ENCODE measurements at places on chromosomes 3 and 15.
A peak's percentile ranks its signal among the peaks of the same experiment; 100 is the strongest.

GRCh38 chr15:80475572-80475971, 71.4 kb downstream of the ARNT2 start:
- no peak for DNase-seq

DNA sequence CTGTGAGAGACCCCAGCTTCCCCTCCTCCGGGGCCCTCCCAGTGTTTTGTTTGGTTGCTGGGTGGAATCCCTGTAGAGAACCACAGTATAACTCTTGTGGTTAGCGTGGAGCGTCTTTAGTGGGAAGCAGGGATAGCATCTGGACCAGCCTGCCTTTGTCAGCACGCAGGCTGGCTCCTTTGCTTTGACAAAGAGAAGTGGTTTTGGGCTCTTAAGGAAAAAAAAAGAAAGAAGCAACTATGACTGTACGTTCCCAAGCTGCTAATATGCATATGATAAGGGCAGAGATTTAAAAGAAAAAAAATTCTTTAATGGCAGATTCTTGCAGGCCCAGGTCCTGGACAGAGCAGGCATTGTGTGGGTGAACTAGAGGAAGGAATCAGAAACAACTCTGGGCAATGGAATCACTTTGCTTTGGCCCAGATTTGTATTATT, 340.8 kb upstream of the CTDSPL start:
- peak; percentile 42 for DNase-seq

DNA sequence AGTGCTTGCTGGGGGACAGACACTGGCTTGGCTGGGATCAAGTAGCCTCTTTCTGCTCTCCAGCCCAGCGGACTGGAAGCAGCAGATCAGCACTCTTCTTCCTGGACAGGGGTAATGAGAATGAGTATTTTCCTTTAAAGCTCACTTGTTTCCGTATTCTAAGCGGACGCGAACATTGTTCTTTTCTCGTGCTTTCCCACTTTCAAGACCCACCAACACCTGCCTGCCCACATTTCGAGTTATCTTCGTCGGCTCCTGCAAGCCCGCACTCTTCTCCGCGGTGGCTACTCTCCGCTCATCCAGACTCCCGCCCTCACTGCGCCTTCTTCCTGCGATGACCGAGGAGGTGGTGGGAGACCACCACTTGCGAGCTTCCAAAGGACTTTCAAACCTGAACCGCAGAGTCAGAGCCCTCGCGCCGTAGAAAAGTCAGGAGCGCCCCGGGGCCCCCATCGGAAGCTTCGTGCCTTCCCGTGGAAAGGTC, 1.6 kb upstream of the PPM1L start:
- peak; percentile 27 for DNase-seq

DNA sequence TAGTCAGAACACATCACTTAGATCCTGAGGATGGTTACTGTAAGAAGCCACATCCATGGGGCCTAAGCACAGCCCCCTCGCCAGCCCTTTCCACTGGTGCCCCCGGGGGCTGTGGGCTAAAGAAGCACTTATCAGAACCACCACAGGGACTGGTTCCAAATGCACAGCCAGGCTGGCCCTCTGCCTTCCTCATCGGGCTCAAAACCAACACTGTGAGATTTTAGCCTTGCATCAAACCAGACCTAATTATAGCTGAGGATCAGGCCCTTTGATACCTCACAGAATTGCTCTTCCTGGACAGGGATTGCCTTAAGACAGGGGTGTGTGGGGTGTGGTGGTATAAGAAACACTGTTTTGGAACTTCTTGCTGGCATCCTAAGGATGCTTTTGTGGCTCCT, 23.7 kb downstream of the SRPRB start:
- no peak for DNase-seq

DNA sequence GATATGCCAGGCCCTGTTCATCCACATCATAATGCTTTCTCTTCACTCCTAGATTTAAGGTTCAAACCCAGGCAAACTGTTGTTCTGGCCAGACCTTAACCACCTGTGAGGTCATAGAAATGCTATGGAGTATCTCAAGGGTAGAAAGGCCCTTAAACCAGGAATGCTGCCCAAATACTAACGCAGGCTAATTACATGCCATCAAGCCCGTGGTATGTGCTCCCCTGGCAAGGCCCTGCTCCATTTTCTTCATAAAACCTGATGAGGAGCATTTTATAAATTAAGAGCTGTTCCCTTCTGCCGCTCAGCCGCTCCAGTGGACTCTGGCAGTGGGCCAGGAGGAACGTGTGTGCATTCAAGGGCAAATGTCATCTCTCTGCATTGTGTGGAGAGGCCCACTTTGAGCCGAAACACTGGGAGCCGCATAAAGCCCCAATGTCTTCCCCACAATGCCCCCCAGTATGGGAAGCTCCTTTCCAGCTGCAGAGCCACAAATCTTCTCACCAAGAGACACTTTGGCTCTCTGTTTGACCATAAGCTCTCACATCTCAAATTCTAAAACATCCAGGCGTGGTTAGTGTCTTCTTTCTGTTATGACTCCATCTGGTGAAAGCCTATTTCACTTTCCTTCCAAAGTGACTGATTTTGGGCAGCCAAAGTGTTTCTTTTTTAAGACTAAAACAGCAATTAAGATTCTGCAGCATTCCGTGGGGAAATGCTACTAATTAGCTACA, 210.8 kb upstream of the NR2E3 start:
- DNase-seq = no peak

- no peak for DNase-seq
Observed at GRCh38 chr3:61237858-61238257, 13.4 kb downstream of the FHIT start.

DNA sequence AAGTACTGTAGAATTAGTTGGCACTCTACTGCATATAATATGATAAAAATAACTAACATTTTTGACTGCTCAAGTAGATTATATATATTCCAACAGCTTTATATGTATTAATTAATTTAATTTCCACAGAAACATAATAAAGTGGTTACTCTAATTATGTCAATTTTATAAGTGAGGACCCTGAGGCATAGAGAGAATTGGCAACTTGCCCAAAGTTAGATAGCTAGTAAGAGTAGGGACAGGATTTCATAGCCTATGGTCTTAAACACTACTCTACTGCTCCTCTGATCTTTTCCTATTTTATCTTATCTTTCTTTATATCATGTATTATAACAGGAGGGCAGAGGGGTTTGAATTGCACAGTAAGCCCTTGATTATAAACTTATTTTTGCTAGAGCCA, 418.7 kb upstream of the SGO1 start:
- DNase-seq = peak; percentile 26

DNA sequence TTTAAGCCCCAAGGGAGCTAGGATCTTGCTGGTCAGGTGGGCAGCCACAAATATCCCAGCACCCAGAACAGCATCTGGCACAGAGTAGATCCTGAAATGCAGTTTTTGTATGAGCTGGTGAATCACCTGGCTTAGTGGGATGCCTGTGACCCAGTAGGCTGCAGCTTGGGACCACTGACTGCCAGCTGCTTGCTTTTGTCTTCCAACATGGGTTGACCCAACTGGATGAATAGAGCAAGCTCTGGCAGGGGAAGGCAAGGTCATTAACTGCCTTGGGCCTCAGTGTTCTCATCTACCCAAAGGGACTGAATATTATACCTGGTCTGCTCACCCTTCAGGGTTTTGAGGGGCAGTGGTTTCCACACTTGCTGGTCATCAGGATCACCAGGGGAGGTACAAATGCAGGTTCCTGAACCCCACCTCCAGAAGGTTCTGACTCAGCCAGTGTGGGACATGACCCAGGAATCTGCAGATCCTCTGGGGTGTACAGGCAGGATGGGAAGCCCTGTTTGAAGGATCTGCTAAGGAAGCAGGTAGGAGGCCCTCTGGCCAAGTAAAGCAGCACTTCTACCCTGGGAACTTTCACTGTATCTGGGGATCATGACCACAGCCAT, 55.4 kb downstream of the ITGA11 start:
- no peak for DNase-seq

DNA sequence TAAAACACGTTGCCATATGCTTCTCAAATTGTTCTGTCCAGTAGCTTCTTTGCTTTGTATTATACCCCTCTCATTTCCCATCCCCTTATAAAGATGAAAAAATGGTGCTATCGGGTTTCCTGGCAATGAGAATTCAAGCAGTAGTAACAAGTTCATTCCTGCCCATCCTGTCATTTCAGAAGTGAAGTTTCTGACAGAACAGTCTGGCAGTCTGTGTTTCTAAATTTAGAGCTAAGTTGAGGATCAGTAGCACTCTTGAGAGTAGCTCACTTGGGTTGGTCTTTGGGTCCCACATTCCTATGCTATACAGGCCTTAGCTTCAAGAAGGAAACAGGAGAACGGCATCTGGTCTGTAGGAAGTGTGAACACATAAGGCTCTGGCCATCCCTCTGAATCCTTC, 134.6 kb downstream of the GHSR start:
- DNase-seq = no peak

GRCh38 chr3:173275740-173276139, 121.8 kb upstream of the NLGN1 start:
- no peak for DNase-seq

DNA sequence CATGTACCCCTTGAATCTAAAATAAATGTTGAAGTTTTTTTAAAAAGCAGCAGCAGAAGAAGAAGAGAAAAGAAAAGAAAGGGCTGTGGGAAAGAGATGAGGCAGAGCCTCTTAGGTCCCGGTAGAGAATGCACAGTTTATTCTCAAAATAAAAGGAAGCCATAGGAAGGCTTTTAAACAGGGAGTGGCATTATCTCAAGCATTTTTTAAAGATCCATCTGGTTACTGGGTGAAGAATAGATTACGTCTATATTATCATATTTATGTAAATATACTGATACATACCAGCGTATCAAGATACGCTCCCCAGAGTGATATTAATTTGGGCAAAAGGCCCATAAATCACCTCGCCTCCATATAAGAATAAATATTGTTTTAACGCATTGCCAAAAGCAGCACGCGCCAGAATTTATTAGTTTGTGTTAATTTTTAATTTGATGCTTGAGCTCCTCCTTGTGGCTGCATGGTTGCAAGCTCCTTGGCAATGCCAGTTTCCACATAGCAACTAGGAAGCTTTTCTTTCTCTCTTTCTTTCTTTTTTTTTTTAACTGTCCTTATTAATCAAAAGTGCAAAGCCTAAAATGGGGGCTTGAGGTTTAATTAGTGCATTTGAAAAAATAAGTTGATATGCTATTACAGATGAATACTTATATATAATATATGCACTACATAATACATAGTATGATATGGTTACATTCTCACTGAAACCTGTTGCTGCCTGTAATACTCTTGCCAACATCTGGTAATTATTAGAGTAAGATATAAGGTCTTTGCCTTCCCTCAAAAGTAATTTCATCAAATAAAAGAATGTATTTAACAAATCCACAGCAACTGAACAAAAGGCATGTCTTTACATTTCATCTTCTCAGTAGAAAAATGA, 242.8 kb upstream of the UBE2E2 start:
- DNase-seq = peak; percentile 34

DNA sequence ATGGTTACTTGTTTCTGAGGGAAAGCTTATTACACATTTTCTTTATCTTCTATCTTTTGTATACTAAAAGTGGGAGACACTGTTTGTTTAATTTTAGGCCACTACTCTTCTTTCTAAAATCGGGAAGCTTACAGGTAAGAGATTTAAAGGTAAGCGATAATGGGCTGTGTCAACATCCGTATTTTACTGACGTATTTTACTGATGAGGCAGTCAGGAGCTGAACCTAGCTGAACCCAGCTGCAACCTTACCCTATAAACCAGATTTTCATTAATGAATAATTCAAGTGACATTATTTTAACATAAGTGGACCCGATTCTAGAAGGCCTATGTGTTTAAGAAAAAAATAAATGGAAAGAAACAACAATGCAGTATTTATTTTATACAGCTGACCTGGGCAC, 13.1 kb downstream of the PSMD6 start:
- no peak for DNase-seq

DNA sequence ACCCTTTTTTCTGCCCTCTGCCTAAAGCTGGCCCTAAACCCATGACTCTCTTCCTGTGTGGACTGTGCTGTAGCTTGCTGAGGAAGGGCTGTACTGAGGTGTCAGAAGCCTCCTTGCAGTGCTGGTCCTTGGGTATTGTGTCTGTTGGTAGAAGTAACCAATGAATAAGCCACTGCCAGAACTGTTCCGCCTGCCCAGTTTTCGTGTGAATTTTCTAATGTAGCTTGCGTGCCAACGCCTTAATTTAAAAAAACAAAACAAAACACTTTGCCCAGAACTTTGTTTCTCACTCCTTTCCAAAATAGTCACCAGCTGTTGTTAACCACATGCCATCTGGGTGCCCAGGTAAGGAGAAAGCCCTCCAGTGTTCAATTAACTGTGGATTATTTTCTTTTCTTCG, 101.9 kb downstream of the KLHL25 start:
- DNase-seq = no peak

DNA sequence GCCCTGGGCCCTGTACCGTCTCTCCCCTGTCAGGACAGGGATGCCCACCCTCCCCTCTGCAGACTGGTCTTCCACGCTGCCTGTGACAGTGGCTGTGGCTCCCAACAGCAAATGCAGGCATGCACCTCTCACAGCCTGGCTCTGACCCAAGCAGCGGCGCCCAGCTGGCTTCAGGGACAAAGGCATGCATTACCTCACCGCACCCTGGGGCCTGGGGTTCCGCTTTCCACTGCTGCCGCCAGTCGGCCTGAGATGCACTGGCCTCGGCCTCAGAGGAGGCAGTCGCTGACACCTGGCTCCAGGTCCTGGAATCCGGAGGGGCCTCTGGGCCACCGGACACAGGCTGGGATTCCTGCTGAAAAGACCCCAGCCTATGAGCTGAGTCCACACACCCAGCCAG, 70.3 kb downstream of the SCN5A start:
- DNase-seq = peak; percentile 78

DNA sequence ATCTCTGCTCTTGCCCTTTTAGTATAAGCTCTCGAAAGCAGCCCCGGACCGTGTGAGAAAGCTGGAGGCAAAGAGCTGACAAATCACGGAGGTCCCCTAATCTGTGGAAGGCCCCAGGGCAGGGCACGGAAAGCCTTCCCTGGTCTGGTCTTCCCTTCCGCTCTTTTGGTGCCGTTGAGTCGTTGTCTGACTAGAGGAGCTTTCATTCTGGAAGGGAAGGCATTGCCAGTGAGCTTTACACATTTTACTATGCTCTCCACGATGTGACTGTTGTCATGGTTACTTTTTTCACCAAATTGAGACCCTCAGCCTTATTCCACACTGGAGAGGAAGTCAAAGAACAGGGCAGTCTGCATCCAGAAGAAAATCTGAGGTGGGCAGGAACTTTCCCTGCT, 71.7 kb downstream of the CYP19A1 start:
- DNase-seq = no peak

DNA sequence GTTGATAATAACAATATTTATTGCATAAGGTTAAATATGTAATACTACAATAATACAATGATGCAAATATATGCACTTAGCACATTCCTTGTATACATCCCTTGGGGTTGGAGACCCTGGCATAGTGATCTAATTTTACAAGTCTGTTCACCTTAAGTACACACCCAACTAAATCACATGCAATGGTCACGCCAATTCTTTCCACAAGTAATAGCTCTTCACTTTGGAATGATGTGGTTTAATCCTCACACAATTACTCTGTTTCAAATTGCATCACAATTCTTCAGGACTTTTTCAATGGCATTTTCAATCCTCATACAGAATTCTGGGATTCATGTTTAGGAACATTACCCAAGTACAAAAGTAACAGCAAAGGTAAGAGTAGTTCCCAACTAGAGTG, 27.3 kb upstream of the SPRED1 start:
- DNase-seq = no peak

GRCh38 chr15:79595306-79595705, 163.2 kb downstream of the MINAR1 start:
- no peak for DNase-seq

GRCh38 chr3:78605178-78605577, 1162.6 kb downstream of the ROBO1 start:
- DNase-seq = no peak
